SK-N-SH treated with all-trans-retinoic acid at 6 μM for 48 hours (cell line): ENCODE measurements at places on chromosomes 13 and 19.

DNA sequence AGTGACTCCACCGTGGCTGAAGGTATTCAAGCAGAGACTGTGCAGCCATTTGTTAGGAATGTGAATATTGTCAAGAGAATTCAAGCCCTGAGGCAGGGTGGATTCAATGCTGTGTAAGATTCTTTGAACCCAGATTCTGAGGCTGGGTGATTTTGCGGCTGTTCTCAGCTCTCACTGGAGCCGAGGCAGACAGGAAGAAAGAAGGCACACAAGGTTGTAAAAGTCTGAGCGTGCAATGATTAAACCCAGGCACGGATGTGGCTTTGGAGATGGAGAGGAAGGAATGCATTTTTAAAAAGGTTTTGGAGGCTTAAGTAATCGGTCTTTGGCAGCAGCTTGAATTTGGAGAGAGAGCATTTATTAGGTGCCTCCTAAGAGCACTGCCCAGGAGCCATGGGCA lies 187.9 kb downstream of the KATNAL1 start:
- peak; percentile 80 for ATAC-seq

GRCh38 chr13:112669881-112670499 lies 19.8 kb upstream of the ATP11A start:
- no peak; the same call in 1 of the 3 replicates for ATAC-seq

DNA sequence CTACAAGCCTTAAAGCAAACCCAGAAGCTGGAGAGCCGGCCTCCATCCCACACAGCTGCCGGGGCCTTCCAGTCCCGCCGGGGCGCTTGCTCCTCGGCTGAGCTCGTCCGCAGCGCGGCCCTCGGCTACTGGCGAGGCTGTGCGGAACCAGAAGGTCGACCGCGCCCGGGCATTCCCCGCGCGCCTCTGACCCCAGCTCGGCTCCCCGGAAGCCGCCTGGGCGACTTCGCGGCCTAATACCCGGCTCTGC lies 863 bp downstream of the ANKRD10 start:
- peak; percentile 1 for ATAC-seq

- ATAC-seq: peak; percentile 87
These were observed 6.7 kb downstream of the DNM2 start for GRCh38 chr19:10724573-10725071.

DNA sequence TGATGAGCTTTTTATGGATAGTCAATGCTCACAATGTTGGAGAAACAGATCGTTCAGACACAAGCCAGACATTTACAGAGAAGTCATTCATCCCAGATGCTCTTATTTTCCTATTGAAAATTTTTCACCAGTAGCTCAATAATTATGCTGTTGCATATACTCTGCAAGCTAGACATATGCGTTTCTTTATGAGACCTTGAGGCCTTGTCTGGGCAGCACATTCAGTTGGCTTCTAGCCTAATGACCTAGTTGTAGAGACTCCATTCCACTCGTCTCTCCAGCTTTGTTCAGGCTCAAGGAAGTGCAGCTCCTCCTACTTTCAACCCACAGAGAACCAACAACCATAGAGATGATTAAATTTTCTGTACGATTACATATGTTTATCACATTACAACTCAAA lies 237.7 kb downstream of the MZT1 start:
- no peak for ATAC-seq

DNA sequence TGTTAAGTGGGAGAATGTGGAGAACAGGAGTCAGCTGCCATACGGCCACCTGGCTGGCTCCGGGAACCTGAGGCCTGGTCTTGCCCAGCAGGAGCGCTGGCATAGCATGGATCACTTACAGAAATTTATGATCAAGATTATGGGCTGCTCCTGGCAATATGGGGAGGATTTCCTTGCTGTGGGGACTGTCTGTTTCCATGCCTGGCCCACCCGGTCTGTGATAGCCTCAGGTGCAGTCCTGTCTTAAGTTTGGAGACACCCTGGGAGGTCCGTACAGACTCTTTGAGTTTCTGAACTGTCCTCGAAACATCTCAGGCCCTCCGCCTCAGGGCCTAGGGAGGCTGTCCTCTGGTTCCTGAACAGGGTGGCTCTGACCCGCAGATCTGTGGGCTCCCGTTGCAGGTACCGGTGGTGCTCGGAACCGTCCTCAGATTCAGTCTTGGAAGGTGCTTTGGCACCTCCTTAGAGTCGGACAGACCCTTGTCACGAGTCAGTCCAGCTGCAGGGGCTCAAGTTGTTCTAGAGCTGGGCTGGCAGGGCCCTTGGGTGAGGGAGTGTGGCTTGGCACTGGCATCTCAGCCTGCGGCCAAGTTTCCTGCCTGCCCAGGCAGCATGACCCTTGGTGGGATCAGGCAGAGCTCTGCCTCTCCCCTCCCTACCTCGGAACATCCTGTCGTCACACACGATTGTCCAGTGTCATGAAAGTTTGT lies 4.9 kb downstream of the TFDP1 start:
- ATAC-seq: no peak

DNA sequence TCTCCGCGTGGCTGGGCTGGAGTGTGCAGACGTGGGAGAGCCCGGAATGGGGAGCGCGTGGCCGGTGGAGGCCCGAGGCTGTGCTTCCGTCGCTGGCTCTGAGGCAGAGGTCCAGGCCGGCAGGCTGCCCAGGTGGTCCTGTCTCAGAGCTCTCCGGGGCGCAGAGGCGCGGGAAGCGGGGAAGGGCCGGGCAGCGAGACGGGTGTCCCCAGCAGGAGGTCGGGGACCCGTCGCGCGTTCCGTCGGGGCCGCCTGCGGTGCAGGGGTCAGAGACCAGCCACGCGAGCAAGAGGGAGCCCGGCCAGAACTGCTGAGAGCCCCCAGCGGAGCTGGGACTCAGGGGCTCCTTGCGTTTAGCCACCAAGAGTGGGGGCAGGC lies 1.3 kb upstream of the C1QTNF9 start:
- ATAC-seq: no peak

DNA sequence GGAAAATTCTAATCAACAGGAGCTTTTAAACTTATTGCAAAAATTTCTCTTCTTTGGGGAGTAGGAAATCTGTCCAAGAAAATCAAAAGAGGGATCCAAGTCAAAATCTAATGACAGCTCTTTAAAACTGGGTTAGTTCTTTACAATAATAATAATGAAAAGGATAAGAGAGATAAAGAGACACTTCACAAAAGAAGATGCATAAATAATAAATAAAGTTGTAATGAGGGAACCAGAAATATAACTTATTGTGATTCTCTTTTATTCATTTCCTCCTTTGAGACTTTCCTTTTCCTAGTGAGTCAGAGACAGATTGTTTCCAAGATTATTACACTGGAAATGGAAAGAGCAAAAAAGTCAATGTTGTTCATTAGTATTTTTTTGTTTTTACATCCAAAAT lies 1029.3 kb downstream of the PCDH17 start:
- ATAC-seq: no peak

- ATAC-seq: no peak
These were observed 2.4 kb downstream of the KANK2 start for GRCh38 chr19:11194656-11195558.

DNA sequence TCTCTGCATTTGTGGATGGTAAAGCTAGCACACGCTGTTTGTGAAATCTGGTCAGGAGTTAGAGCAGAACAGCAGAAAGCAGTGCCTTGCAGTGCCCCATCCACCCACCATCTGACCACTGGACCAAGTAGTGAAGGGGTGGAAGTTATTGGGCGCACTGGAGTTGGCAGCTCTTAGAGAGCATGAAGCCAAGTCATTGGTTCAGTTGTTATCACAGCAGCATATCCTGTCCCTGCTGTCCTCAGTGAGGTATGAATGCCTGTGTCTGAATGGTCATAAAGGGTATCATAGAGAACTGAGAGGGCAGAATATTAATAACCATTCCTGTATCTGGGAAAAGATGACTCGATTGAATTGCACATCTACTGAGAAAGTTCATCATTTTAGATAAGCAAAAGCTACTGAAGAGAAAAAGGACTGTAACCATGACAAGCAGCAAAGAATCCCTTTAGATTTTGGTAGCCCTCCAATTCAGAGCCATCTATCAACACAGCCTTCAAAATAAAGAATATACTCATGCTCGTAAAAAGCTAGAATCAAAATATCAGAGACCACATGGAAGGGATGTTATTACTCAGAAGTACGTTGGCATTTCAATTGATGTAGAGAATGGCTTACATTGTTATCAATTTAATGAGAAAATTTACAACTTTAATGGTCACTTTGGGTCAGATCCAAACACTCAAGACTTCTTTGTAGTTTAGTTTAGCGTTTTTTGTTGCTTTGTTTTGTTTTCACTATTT lies 919.0 kb downstream of the EFNB2 start:
- no peak for ATAC-seq

DNA sequence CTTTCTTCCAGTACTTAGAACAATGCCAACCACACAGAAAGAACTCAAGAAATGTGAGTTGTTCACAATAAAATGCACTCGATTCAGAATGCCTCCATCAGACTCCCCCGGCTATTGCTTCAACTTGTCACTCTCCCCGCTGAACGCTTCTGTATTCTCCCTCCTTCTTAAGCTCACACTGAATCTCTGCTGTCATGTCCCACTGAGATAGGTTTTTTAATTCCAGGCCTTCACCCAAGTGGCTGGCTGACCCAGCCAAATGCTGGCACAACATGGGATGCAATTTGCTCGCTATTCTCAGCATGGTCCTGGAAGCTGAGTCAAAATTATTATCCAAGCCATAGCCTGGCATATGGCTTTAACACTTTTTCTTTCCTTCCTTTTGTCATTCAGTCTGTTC lies 76.8 kb upstream of the SERP2 start:
- no peak for ATAC-seq

DNA sequence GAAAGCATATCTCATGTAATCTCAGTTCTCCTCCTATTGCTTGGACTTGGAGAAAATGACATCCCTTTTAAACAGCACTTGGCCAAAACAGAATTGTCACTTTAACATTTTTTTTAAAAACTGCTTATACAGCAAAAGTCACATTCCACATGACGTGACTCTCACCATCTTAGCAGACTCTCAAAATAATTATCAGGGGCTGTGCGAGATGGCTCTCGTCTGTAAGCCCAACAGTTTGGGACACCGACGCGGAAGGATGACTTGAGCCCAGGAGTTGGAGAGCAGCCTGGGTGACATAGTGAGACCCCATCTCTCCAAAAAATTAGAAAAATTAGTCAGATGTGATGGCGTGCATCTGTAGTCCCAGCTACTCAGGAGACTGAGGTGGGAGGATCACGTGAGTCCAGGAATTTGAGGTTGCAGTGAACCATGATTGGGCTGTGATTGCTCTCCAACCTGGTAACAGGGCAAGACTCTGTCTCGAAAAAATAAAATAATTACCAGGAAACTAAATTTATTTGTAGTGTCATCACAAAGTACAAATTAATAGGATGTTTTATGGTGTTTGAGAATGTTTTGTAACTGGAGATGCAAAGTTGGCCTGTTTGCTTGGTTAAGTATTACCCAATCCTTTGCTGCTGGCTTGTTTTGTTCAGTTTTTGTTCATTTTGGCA lies 8.8 kb downstream of the SAFB start:
- ATAC-seq: no peak

- ATAC-seq: peak; percentile 13
These were observed 630 bp downstream of the RNF126 start for GRCh38 chr19:662207-662961.
